ENCODE measurements at places on chromosomes 11 and 22.
A peak's percentile ranks its signal among the peaks of the same experiment; 100 is the strongest.

- DNase-seq = no peak
These were observed 686.9 kb downstream of the FAM181B start for GRCh38 chr11:82046778-82047177.

DNA sequence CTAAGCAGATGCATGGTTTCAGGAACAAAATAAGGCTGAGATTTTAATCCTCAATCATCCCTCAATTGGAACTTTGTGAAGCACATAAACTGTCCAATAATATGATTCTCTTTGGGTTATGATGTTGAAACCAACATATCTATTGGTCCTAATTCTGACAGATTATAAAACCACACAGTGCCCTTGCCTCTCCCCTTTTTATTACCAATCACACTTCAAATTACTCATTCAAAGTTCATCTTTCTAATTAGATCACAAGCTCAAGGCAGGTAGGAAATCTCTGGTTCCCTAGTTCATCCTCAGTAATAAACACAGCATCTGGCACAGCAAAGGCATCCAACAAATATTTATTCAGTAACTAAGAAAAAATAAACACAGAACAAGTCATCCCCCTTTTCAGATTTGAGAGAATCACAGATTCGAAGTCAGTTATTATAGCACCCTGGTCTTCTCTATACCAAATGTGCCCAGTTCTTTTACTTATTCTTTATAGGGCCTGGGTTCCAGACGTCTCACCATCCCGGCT, 611.6 kb downstream of the INSC start:
- DNase-seq = no peak

DNA sequence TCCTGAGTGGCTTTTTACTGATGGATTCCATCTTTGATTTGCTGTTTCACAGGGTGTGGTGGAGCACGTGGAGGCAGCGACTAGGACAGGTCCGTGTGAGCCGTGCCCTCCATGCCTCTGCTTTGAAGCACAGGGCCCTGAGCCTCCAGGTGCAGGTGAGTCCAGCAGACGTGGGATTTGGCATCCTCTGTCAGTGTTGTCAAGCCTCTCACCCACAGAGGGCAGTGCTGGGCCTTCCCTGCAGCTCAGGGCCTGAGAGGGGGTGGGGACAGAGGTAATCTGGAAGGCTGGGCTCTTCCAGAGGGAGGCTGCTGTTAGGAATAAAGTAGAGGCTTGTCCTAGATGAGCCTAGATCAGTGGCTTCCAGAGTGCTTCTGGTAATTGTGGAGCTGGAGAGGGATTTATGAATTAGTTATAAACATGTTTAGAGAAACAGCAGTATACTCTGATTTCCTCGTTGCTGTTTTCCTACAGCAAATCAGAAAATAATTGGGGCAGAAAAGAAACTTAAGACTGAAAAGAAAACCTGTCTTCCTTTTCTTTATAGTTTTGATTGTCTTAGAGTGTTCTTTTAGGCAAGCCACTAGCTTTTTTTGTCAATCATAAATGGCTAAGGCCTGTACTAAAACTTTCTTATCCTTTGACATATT, 65.0 kb downstream of the SFI1 start:
- peak; percentile 61 for DNase-seq

- no peak for DNase-seq
These were observed 68.0 kb downstream of the GAB2 start for GRCh38 chr11:78349624-78350023.

DNA sequence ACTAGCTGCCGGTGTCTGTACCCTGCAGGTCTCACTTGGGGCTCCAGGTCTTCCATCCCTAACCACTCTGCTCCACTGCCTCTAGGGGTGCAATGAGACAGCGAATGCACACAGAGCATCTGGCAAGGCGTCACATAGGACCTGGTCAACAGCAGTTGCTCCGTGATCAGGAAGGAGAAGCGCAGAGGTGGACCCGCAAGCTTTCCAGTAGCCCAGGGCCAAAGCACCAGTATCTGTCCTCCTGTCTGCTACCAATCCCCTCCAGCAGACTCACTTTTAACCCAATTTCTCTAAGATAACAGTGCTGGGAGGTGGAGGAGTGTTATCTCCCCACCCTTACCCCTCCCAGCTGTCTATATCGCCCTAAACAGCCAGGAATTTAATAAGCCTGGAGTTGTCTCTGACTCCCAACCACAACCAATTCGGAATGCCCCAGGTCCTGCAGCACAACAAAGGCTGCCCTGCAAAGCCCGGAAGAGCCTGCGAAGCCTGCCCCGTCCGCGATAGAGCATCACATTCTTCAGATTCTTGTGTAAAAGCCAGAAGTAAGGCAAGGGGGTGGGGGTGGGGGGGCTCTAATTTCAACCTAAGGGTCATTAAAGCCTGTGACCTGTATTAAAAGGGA, 19.3 kb downstream of the MYH9 start:
- peak; percentile 38 for DNase-seq

GRCh38 chr11:116124922-116125714, 620.9 kb upstream of the CADM1 start:
- DNase-seq = no peak

- DNase-seq = no peak
These were observed 1150.6 kb downstream of the DLG2 start for GRCh38 chr11:84476581-84476980.

DNA sequence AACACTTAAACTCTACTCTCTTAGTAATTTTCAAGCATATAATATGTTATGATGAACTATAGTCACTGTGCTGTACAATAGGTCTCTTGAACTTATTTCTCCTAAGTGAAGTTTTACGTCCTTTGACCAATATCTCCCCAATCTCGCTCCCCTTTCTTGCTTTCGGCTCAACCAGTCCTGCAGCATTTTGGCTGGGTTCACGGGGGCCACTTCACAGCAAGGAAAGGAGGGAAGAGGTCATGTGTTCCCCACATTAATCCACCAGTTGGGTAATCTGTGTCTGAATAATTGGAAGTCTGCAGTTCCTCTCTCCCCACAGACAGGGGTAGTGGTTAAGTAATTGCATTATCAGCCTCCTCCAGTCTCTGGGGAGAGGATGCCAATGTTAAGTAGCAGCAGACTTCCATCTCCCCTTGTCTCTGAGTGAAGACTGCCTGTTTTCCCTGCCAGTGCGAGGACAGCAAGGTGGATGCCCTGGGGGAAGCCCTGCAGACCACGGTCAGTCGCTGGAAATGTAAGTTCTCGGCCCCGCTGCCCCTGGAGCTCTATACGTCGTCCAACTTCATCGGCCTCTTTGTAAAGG, 59.2 kb upstream of the CRTAM start:
- DNase-seq = no peak

- DNase-seq = no peak
These were observed 807 bp downstream of the TRIM3 start for GRCh38 chr11:6472934-6473333.

GRCh38 chr11:8079111-8079675, 1.8 kb upstream of the TUB start:
- DNase-seq = no peak

DNA sequence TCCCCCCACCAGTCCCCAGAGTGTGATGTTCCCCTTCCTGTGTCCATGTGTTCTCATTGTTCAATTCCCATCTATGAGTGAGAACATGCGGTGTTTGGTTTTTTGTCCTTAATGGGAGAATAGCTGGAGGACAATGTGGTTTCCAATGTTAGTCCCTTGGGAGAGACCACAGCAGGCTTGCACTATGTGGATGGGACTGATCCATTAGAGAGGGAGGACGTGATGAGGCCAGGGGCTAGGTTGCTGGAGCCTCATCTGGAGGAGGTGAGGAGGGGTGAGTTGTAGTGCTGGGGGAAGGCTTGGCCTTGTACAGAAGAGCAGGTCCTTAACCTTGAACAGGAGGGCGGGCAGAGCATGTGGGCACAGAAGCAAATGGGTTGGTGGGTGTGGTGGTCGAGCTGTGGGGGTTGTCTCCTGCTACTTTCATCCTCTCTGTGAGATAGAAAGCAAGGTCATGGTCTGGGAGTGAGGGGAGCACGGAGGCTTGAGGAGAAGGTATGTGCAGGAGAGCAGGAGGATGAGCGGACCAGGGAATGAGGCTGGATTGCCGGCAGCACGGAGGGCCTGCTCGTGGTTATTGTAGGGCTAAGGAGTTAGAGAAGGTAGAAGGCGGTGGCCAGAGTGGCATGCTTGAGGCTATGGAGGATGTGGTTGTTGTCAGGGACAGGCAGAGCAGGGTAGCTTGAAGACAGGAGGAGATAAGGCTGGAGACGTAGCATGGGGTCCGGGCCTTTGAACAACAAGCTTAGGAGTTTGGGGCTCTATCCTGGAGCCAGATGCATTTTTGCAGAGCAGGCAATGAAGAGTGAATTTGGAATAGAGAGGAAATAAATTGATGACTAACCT, 11.2 kb upstream of the SREBF2 start:
- DNase-seq = no peak

DNA sequence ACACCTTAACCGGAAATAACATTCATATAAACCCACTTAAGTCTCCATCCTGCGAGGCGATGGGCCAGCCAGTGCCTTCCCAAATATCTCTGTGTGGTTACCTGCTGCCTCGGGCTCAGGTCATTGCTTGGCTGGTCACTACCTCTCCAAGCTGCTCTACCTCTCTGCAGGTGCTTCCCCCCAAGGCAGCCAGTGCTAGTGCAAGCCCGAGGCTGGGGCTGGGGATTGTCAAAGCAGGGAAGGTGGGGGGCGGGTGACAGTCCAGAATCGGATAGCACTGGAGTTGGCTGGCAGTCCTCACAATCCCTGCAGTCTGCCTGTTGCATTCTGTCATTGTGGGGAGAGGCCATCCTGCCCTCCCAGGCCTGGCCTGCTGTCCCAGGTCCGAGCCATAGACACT, 11.1 kb downstream of the MCHR1 start:
- DNase-seq = no peak

GRCh38 chr22:45997077-45997776, 20.3 kb upstream of the WNT7B start:
- no peak for DNase-seq

DNA sequence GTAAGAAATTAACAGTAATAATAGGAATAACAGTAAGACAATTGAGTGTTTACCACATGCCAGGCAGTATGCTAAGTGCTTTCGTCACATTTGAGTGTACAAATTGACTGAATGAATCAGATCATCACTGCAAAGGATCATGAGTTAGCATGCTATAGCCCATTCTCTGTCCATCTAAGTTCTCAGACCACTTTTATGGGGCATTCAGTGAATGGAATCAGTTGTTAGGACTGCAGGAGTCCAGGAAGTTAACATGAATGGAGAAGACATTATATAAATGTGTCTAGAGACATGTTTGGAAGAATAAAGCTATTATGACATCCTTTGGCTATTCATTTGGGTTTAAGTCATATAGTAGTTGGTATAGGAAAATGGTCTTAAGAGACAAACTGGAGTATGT, 59.9 kb downstream of the NCAM1 start:
- DNase-seq = no peak

DNA sequence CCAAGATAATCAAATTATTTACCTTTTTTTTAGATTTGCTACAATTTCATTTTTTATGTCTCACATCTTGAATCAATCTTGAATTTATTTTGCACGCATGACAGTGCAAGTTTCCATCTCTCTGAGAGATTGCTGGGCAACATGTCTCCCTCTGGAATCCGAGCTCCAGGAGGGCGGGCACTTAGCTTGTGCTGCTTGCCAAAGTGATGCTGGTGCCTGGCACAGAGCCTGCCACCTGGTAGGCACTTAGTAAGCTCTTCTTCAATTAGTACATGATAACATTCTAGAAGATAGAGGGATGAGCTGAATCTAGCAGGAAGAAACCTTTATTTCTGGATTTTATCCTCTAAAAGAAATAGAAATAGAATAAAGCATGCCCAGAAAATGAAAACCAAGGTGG, 27.5 kb upstream of the OR9I1 start:
- DNase-seq = no peak

DNA sequence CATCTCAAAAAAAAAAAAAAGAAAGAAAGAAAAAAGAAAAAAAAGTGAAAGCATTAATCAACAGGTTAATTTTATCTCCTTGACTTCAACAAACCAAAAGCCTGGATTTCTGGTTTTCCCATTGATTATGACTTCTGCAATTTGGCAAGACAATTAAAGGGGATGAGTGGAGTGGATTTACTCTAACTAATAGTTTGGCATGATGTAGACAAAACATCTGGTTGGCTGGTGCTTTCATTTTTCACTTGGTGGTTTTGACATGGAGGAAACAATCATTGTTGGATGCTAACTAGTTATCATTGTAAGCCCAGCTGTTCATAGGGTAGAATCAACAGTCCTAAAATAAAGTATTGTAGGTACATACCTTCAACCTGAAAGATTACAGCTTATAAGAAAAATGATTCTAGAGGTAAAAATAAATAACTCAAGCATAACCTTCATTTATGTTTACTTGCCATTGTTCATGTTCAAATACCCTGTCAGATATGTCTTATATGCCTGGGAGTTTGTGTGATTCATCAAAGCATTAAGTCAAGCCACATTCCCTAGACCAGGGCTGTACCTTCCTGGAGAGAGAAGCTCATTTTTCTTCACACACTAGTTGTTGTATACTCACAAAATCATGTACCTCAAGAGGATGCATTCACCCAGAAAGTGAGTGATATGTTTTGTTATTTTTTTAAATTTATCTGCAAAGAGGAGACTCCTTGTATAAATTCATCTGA, 15.1 kb downstream of the FIBIN start:
- DNase-seq = no peak

GRCh38 chr11:13638422-13638821, 30.0 kb upstream of the FAR1 start:
- no peak for DNase-seq

DNA sequence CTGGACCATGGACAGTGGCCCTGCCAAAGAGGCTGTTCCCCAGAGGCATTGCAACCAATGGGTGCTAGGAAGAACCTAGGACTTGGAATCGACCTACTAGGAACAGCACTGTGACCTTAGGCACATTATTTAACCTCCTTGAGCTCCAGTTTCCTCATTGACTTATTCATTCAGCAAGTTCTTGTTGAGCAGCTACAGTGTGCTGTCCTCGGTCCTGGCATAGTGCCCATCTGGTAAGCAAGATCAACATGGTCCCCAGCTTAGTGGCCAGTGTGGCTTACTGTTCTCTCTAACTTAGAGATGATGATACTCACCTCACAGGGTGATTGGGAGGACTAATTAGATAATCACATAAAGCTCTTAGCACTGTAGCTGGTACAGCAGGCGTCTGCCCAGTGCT, 8.2 kb downstream of the ABCG4 start:
- no peak for DNase-seq

GRCh38 chr11:19743622-19744021, 31.0 kb downstream of the NAV2 start:
- DNase-seq = no peak

DNA sequence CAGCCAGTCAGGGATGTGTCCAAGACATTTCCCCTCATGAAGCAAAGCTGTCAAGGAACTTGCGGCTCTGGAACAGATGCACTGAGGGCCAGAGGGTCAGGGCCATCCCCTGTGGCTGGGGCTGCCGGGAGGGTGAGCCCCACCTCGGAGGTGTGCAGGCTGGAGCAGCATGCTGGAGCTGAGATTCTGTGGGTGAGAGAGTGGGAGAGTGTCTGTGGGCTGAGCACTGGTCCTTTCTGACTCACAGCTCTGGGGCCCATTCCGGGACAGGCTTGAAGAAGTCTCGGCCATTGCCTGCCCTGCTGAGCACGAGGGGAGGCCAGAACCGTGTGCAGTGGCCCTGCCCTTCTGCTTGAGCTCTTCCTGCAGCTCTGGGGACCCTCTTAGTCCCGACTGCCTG, 2.1 kb downstream of the OMP start:
- no peak for DNase-seq

All from activated naive CD4-positive, alpha-beta T cell treated with Interleukin-2 at 50 U/mL for 16 hours (primary cell).